Activated CD8-positive, alpha-beta memory T cell treated with anti-CD3 and anti-CD28 coated beads for 4 hours (primary cell): ENCODE measurements at places on chromosomes 2 and 18.

GRCh38 chr18:64372850-64373249 is 224.0 kb upstream of the LINC00305 start:
- DNase-seq, result no peak

GRCh38 chr2:40189881-40190280 is 262.0 kb downstream of the SLC8A1 start:
- DNase-seq, result no peak

DNA sequence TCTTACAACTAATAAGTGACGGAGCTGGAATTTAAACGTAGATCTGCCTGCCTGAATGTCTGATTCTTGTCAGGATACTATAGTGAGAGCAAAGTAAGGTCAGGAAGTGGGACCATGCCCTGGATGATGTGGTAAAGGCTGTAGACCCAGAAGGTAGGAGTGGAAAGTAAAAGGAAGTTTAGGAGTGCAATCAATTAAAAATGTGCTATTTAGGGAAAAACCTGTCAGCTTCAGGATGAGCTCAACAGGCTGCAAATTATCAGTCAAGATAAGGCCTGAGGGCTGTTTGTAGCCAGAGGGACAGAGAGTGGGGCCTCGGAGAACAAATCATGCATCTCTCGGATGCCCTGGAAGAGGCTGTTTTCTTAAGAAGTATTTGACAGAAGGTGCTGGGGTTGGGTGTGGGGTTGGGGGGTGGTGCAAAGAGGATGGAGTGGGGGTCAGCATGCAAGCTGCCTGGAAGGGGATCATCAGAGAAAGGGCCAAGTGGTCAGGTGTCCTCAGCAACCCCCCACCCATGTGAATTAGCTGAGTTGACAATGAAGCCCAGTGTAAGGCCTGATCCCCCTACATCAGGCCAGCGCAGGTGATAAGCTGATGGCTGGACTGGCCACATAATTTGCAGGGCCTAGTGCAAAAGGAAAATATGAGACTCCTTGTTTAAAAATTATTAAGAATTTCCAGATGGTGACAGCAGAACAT is 53.2 kb upstream of the MAPRE3 start:
- DNase-seq, result no peak

DNA sequence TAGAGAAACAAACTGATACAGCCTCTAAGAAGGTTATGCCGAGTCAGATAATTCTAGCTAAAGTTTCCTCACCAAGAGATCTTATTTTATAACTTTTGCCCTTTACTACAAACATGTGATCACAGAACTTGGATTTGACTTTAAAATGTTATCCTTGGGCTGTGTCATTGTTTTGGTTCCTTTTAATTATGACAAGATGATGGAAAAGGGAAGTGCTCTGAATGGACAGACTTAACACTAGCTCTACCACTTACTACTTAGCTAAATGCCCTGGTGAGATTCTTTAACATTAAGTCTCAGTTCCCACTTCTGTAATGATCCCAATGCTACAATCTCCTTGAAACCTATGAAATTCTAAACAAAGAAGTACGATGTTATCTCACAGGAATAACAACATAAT is 69.9 kb downstream of the RTTN start:
- DNase-seq, result no peak

- DNase-seq, result no peak
Observed at GRCh38 chr2:239775623-239776435, 249.3 kb downstream of the NDUFA10 start.

- DNase-seq, result no peak
Observed at GRCh38 chr18:12059334-12060181, 34.1 kb upstream of the ANKRD62 start.
